Erythroblast (primary cell): ENCODE measurements at places on chromosomes 7 and 10.
A peak's percentile ranks its signal among the peaks of the same experiment; 100 is the strongest.

- no peak for DNase-seq
Measured at GRCh38 chr7:157310676-157311185, 26.1 kb upstream of the DNAJB6 start.

DNA sequence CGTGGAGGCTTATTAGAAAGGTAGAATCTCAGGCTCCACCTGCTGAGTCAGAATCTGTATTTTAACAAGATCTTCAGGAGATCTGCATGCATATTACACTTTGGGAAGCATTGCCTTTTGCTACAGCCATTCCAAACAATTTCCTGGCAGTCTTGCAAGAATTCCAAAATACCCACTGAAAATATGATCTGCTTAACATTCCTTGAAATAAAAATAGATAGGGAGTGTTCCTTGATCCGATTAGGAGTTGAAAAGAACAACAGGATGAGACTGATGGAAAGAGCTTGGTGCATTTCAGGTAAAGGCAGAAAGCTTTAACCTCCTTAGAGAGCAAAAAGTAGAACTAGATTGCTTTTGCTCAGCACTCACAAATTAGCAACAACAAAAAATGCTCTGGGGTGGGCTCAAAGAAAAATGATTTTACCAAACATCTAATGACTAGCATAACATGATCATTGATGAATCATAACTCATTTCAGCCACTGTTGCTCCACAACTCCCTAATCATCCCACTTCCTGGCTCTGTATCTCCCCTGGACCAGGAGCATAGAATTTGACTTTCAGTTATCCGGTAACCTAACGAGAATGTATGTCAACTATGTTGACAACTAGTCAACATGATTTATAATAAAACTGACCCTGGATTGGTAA is 115.2 kb downstream of the RNLS start:
- DNase-seq: no peak

- DNase-seq: peak; percentile 56
Measured at GRCh38 chr7:5528071-5528814, 104.6 kb upstream of the TNRC18 start.

DNA sequence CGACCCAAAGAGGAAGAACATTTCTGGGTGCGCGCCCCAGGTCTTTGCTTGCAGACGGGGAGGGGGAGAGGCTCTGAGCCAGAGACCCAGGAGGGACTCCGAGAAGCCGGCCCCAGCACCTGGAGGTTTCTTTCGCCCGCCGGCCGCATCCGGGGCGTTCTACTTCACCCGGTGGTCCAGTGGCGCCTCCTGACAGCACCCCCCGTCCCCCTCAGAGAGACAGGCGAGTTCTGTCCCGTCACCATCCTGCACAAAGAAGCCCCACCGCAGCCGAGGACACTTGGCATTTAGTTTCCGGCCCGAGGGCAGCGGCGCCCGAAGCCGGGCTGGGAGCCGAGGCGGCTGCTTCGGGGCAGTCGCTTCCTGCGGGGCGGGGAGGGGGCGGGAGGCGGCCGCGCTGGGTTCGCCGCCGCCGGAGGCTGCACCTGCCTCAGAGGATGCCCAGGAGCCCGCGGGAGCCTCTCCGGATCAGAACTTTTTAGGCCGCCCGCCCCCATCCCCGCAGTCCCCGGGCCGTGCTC is at the start of gene TMEM178B:
Gene TMEM178B (plus strand): TSS at position 424 of the 521 bp plus-strand sequence.
- DNase-seq: no peak

GRCh38 chr7:272631-273030 is 17.3 kb upstream of the FOXL3 start:
- DNase-seq: no peak

GRCh38 chr7:98357751-98358161 is 43.1 kb downstream of the BAIAP2L1 start:
- no peak for DNase-seq

GRCh38 chr10:121503587-121504051 is 94.6 kb downstream of the FGFR2 start:
- no peak for DNase-seq

- no peak for DNase-seq
Measured at GRCh38 chr10:12201543-12201942, 5.6 kb downstream of the CDC123 start.

GRCh38 chr7:77399816-77400215 is 16.3 kb downstream of the GSAP start:
- no peak for DNase-seq

- peak; percentile 8 for DNase-seq
Measured at GRCh38 chr10:3045471-3046209, 21.7 kb upstream of the PFKP start.

DNA sequence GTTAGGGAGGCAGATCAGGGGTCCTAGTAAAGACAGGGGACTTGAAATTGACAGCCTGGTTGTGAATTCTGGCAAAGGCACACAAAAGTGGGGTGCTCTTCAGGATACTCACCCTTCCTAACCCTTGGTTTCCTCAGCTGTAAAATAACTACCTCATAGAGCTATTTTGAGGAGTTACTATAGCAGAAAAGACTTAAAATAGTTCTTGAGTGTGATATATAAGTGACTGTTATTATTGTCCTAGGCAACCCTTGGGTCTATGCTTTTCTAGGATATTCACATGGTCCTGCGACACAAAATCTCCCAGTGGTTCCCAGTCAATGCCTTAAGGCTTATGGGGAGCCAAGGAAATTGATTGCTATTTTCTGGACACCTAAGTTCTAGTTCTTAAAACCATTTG is 98.1 kb upstream of the NAMPT start:
- DNase-seq: no peak

DNA sequence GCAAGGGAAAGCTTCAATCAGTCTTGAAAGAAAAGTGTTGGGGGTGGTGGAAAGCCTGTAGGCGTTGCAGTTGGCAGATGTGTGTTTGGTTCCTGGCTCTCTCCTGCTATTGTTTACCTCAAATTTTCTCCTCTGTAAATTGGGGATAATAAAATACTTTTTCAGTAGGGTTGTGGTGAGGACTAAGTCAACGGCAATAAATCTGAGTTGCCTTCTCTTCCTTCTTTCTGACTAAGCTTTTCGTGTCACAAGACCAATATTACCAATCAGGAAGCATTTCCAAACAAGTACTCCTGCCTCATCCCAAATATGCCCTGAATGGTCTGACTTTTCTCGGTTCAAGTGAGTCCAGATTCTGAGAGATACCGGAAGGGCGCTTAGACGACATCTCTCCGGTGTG is 54.0 kb downstream of the CREB5 start:
- no peak for DNase-seq
